ENCODE measurements at places on chromosomes 13 and 19. TPM values are rescaled to one million over a fixed set of nuclear protein-coding genes. Genes with fewer than 3 reads are reported as not detected.

DNA sequence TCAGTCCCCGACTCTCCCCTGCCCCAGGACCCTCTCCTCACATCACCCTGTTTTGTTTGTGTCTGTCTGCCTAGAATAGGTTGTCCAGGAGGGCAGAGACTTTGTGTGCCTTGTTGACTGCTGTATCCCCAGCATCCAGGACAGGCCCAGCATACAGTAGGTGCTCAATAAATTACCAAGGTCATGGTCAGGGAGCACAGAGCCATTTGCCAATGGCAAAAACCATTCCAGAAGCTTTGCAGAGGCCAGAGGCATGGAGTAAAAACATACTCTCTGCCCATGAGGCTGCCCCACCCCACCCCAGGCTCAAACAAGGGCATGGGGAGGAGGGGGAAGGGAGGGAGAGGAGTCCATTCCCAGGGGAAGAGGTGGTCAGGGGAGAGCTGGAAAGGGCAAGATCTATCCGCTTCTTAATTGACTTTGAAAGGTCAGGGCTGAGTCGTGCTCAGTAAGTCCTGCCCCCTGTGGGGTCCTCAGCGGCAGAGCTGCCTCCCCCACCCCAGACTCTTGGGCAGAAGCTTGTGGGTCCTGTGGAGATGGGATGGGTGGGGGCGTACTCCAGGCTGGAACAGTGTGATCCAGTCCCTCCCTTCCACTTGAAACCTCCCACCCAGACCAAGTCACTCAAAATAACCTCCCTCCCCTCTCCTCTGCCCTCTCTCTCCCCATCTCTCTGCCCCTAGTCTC is 4.4 kb downstream of the GPR4 start:
- H3K27me3 ChIP-seq: peaks cover 34% of the 10 kb centered on the region
- no peaks in the 10 kb centered on the region for H3K36me3 ChIP-seq
- no peak for DNase-seq
- H3K27ac ChIP-seq: no peak overlapping the region
- H3K4me3 ChIP-seq: peak overlapping the region; percentile 76

IGFL3 gene
- total RNA-seq: not detected

GRCh38 chr19:508204-509150 is 1.2 kb downstream of the TPGS1 start:
- H3K4me3 ChIP-seq: peak overlapping the region; percentile 94
- H3K27me3 ChIP-seq: no peaks in the 10 kb centered on the region
- H3K36me3 ChIP-seq: peaks cover 10% of the 10 kb centered on the region
- no peak overlapping the region for H3K27ac ChIP-seq

KIR3DL1 gene
- not detected for total RNA-seq

PPP5C gene
- total RNA-seq: 108 TPM

DNA sequence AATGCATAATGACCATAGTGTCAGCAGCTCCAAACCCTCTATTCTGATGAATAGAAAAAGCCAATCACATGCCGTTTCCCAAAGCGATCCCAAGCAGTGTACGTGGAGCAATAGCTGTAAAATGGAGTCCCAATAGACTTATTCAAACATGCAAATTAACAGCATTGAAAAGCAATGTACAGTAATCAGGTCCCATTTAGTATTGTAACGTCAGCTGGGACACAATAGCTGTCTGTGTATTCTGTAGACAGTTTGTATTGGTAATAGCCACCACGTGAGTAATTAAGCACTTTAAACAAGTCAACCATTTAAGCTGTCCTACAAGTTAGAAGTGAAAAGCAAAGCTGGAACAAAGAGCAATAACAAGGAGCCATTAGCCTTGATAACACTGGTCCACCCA is 698.2 kb downstream of the PCDH17 start:
- DNase-seq: no peak
- no peak overlapping the region for H3K4me3 ChIP-seq
- H3K27ac ChIP-seq: no peak overlapping the region
- H3K4me1 ChIP-seq: no peaks in the 10 kb centered on the region
- H3K36me3 ChIP-seq: no peaks in the 10 kb centered on the region
- H3K27me3 ChIP-seq: no peaks in the 10 kb centered on the region

- H3K27me3 ChIP-seq: no peaks in the 10 kb centered on the region
- no peak for DNase-seq
- no peak overlapping the region for H3K4me3 ChIP-seq
Measured at GRCh38 chr13:99528547-99528946, 27.3 kb downstream of the TM9SF2 start.

DNA sequence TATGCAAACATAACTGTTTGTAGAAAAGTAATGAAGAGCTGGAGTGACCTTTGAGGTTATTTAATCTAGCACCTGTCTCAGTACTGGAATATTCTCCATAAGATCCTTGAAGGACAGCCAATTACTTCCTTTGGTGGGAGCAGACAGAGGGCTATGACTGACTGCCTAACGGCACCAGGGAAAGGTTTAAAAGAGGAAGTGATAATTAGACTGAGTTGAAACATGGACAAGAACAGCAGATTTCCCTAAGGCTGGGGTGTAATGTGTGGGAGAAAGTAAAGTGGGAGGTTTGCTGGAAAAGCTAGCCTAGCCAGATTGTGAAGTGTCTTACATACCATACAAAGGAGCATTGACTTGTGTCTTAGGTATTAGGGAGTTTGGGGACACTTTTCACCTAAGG is 191.3 kb upstream of the PCDH9 start:
- no peaks in the 10 kb centered on the region for H3K36me3 ChIP-seq
- no peaks in the 10 kb centered on the region for H3K4me1 ChIP-seq
- H3K27ac ChIP-seq: no peak overlapping the region

DNA sequence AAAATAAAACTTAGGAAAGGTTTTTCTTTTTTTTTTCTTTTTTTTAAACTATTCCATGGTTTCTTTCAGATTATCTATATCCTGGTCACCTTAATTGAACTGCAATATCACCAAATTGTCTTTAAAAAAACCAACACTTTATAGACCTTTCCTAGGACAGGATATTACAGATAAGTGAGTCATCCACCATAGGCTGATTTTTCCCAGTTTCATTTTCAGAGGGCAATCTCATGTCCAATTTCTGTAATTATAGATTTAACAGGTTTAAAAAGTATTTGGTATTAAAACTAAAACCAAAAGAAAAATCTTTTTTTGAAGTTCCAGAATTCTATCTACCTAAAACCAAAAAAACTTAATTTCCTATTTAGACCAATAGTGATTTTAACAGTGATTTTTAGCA is 13.2 kb downstream of the SPART start:
- peaks cover 4% of the 10 kb centered on the region for H3K4me1 ChIP-seq
- H3K36me3 ChIP-seq: peaks cover 5% of the 10 kb centered on the region
- DNase-seq: no peak
- no peak overlapping the region for H3K4me3 ChIP-seq
- H3K27ac ChIP-seq: no peak overlapping the region
- no peaks in the 10 kb centered on the region for H3K27me3 ChIP-seq

DNA sequence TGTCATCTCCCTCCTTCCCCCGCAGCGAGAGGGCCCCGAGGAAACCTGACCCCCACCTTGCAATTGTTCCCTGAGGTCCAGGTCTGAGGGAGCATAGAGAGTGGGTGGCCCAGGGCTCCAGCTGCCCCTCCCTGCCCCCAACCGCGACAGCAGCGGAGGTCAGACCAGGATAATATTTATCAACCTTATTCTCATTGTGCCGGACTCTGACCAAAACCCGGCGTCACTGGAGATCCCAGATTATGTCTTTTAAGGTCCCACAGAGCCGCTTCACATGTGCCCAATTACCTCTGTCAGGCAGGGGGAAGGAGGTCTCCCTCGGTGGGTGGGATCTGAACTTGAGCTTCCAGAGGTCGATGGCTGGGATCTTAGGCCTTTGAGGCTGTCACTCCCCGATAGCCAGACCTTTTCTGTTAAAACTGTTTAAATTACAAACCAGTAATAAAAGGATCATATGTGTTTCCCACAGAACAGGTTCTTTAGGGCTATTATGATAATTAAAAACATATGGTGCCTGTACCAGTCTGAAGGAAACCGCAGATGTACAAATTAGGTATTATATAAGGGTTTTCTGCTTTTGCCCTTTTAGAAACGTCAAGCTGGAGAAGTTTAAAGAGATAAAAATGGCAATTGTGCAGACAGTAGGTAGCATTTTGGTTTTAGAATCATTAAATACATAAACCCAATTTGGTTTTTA is 195.5 kb downstream of the ZNF536 start:
- no peaks in the 10 kb centered on the region for H3K27me3 ChIP-seq
- DNase-seq: no peak
- H3K27ac ChIP-seq: no peak overlapping the region
- peaks cover 4% of the 10 kb centered on the region for H3K4me1 ChIP-seq

KLHL1 gene
- not detected for total RNA-seq

DNA sequence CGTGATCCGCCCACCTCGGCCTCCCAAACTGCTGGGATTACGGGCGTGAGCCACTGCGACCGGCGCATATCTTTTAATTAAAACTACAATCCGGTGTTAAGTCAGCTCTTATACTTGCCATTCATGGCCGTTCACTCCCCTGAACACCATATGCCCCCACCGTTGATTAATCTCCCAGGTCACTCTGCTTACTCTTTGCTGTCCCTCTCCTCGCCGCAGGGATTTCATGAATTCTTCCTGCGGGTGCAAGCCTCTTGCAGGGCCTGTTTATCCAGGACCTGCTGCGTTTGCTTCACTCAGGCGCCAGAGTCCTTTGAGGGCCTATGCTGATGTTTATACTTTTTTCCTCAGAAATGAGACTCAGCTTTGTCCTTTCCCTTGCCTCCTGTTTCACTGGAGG is 996 bp downstream of the ERVV-2 start:
- H3K4me3 ChIP-seq: no peak overlapping the region
- no peak overlapping the region for H3K27ac ChIP-seq
- H3K27me3 ChIP-seq: no peaks in the 10 kb centered on the region
- no peak for DNase-seq

NALCN gene
- total RNA-seq: 0.09 TPM

- H3K36me3 ChIP-seq: peaks cover 29% of the 10 kb centered on the region
- no peaks in the 10 kb centered on the region for H3K4me1 ChIP-seq
- H3K27me3 ChIP-seq: no peaks in the 10 kb centered on the region
- DNase-seq: peak; percentile 18
Measured at GRCh38 chr19:12364391-12365235, 870 bp downstream of the ZNF442 start.

All from H9 (cell line).